ENCODE measurements at places on chromosomes 3 and 15.

GRCh38 chr15:42510258-42511006, 15.0 kb downstream of the SNAP23 start:
- no peak for DNase-seq

- DNase-seq = no peak
Measured at GRCh38 chr3:123075359-123075758, 8.5 kb downstream of the PDIA5 start.

DNA sequence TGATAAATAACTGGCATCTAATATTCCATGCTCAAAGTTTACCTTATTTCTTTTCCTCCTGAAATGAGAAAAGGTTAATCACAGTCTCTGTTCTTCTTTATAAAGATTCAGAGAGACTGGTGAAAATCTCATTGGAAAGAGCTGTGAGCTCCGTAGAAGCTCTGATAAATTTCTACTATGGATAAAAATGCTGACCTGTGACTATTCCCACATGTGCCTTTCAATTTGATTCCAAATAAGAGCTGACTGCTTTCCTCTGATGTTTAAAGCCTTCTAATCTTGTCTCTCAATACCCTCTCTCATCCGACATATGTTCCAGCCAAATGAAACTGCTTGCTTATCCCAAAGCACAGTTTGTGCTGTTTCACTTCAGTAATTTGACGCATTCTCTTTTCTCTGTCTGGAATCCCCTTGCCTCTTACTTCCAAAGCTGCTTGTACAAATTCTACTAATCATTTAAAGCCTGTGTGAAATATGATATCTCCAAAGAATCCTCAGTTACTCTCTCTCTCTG, 130.1 kb downstream of the RTP4 start:
- no peak for DNase-seq

DNA sequence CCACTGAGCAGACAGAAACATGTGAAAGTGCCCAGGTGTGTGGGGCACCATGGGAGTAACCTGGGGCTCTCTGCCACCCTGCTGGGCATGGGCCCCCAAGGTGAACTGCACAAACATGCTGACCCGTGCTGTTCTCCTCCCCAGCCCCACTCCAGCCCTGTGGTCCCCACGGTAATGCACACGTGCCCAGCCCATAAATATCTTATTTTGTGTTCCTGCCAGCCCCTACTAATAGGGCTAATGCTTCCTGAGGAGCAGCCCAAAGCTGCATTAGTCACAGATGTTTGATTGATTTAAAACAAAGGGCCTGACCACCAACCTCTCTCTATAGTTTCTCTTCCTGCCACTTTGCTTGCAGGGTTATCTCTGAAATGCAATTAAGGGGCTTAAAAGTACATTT, 95.4 kb downstream of the ABHD5 start:
- no peak for DNase-seq

DNA sequence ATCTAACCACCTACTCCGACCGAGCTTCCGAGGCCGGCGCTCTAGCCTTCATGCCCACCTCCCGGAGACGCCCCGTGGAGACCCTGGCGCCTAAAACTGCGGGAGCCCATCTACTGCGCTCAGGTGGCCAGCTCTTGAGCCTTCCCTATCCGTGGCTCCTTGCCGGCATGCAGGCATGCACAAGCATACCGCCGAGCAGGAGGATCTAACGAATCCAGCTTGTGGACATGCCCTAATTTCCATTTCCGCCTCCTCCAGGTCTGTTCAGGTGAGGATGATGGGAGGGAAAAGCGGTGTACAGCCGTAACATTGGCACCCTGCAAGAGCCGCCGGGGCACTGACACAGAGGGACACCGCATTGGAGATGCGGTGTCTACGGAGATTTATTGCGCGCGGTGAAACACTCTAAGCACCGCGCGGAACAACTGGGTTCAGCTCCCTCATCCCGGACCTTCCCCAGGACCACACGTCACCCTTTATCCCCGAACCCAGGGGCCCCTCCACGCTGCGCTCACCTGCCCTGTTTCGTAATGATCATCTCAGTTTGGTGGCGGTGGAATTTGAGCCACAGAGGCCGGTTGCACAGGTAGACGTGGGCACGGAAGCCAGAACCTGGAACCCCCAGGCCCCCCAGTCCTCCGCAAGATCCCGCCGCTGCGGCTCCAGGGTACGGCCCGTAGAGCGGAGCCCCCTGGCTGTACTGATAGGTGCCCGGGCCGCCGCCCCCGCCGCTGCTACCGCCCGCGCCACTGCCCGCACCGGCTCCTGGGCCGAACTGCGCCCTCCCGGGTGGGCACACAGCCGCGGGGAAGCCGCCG, 1.0 kb downstream of the EOMES start:
- no peak for DNase-seq

DNA sequence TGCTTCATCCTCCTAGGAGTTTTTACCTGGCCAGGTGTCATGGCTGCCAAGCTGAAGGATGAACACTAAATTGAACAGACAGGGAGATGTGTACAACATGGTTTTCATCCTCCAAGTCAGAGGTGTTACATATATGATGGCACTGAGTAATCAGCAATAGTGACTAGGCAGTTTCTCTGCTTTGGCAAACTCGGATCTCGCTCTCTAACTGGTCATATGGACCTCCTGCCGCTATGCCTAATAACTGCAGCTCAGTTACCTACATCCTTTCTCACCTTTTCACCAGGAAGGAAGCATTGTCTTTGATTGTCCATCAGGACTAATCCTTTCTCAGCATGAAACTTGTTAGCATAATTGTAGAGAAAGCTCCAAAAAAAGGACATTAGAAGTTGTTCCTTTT, 175.9 kb upstream of the PLSCR5 start:
- no peak for DNase-seq

DNA sequence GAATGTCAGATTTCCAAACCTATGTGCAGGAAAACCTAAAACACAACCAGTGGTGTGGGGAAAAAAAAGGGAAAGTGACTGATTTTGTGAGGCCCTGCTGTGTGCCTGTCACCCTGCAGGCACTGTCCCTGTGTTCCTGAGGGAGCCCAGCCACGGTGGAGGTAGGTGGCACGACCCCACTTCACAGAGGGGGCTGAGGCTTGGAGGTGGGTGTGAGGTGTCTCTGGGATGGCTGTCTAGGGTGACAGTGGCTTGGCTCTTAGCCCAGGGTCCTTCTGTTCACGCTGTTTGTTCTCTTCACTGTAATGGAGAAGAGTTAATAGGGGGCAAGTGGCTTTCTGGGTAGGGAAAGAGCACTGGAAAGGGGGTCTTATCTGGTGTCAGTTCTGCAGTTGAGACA, 22.6 kb downstream of the RASGRF1 start:
- DNase-seq = no peak

GRCh38 chr15:82556315-82557035, 16.2 kb upstream of the RPS17 start:
- no peak for DNase-seq

GRCh38 chr3:44584646-44585501, at the start of gene ZNF660:
Gene ZNF660, plus strand, starts transcription at chr3:44584964. Its CDS starts 9,230 bp downstream, at chr3:44594194.
- DNase-seq = no peak

- DNase-seq = no peak
Measured at GRCh38 chr3:188385295-188385694, 231.3 kb downstream of the LPP start.

DNA sequence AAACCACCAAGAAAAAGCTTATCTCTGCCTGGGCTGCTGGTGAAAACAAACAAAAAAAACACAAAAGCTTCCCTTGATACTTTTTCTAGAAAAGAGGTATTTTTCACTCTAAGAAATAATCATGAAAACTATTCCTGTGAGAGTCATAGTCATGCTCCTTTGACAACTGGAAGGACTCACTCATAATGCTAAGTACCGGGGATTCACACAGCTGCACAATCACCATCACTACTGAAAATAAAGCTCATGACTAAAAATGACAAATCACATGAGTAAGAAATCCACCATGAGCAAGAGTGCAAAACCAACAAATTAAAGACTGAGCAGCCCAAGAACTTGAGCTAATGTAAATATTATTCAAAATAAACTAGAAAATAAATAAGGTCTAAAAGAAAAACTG, 10.6 kb upstream of the POU1F1 start:
- no peak for DNase-seq

DNA sequence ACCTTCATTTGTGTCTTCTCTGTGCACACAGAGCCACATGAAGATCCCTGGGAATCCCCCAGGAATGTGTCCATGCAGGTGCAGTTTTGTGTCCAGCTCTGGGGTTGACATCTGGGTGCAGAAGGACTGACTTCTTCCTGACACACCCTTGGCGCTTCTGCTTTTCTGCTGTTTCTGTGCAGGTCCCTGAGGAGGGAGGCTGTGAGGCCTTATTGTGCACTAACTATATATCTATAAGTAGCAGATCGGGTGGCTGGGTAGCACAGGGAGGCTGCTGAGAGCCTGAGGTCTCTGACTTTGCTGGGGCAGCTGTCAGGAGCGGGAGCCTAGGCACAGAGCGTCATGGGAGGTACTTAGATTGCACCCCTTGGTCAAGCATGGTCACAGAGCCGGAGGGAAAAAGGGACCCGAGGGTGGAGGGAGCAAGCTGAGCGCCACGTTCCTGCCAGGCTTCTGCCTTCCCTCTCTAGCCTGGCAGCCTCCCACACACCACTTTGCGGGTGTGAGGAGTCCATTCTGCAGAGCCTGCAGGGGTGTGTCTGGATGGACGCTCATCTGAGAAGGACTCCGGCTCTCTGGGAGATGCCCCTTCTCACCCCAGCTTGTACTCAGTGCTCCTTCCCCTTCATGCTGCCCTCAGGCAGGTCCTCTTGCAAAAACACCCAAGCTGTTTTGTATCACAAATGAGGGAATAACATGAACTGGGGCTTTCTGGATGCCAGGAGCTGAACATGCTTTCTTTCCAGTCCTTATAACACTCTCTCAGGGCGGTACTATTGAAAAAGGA, 23.9 kb downstream of the CCDC33 start:
- no peak for DNase-seq

DNA sequence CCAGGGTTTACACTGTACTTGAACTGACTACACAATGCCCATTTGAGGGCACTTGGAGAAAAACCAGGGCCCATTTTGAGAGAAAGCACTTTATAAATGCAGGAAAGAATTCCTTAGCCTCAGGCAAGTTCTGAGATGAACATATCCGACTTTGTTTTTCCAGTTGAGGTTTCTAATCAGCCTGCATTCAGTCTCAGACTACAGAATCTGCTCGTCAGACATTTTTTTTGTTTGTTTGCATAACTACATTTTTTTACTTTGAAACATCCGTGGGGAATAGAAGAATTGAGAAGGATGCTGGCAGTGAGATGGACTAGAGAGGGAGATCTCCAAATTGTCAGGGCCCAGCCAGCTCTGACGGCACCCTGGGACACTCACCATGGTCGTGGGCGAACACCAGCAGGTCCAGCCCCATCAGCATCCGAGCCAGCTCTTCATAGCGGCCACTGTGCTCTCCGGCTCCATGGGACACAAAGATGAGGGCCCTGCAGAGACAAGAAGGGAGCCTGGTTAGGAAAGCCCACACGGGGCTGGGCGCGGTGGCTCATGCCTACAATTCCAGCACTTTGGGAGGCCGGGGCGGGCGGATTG, 40.8 kb downstream of the MGLL start:
- no peak for DNase-seq

GRCh38 chr3:50587373-50587772, 18.1 kb downstream of the HEMK1 start:
- DNase-seq = no peak

- DNase-seq = no peak
Measured at GRCh38 chr15:97683831-97684230, 276.7 kb upstream of the ARRDC4 start.

- DNase-seq = no peak
Measured at GRCh38 chr3:139674571-139675260, 3.1 kb downstream of the NMNAT3 start.

DNA sequence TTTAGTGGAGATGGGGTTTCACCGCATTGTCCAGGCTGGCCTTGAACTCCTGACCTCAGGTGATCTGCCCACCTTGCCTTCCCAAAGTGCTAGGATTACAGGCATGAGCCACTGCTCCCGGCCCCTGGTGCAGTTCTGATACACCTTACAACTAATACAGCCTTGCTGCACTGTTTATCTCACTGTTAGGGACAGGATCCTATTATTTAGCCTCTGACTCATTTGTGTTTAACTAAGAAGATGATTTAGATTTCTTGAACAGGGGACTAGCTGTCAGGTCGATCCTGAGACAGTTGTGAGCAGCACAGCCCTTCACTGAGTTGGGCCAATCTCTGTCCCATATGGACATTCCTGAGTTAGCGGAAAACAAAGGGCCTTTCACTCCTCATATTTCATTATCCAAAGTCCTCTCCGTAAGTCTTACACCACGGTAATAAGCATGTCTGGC, 19.2 kb downstream of the GYG1 start:
- no peak for DNase-seq

GRCh38 chr3:56800832-56801661, 702 bp downstream of the ARHGEF3 start:
- peak; percentile 31 for DNase-seq

DNA sequence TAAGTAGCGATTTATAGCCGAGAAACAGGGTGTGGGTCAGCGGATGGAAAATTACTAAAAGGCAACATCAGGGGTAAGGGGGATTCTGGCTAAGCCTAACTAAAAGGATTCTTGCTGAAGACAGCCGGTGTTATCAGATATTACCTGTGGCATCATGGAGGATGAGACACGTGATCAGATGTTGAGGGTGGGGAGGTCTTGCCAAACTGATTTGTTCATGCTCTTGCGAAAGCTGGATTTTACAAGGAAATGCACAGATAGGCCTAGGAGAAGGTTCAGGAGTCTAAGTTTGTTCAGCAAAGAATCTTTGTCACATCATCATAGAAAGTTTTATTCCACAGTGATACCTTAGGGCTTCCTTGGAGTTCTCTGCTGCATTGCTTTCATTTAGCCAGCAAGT, 396.8 kb upstream of the TBL1XR1 start:
- DNase-seq = no peak

- DNase-seq = no peak
Measured at GRCh38 chr15:33124279-33124678, 70.2 kb downstream of the FMN1 start.

- no peak for DNase-seq
Measured at GRCh38 chr15:50024281-50024680, 94.8 kb downstream of the ATP8B4 start.

DNA sequence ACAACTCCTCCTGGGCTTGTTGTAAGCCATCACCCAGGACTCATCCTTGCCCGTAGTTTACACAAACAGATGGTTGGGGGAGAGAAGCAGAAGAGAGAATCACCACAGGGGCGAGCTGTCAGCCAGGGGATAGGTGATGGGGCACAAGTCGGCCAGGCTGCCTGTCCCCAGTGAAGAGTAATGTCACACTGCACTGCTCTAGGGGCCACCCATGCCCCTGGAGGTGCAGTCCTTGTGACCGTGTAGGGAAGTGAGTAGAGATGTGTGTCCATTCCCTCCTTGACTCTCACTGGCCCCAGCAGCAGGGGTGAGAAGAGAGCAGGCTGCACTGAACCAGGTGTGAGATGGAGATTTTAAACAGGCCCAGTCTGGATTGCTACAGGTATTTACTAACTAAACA, 17.1 kb upstream of the PRSS50 start:
- DNase-seq = no peak

DNA sequence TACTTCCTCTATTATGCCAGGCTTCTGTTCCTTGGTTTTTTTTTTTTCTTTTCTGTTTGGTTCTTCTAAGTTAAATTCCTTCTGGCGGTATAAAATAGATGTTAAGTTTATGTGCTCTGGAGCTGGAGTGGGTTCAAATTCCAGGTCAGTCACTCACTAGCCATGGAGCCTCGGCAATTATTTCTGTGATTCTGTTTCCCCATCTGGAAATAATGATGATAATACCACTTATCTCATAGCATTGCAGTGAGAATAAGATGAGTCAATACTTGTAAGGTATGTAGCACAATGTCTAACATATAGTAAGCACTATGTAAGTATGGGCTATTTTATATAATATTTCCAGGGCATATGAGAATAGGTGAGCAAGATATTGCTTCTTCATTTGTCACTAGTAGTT, 33.2 kb upstream of the ZDHHC23 start:
- no peak for DNase-seq
